ENCODE measurements at places on chromosomes 13 and 19. TPM values are rescaled to one million over a fixed set of nuclear protein-coding genes. Genes with fewer than 3 reads are reported as not detected.

The PNMA8A gene
- 0.26 TPM for polyA plus RNA-seq

The SLC25A41 gene
- 0.06 TPM for polyA plus RNA-seq

The RAB3A gene
- polyA plus RNA-seq = 1.9 TPM

The FAM83E gene
- polyA plus RNA-seq = 0.07 TPM

The MAP2K2 gene
- polyA plus RNA-seq = 112 TPM

The DCT gene
- not detected for polyA plus RNA-seq

The TEX29 gene
- polyA plus RNA-seq = not detected

The UBE2L5 gene
- not detected for polyA plus RNA-seq

The SHISA7 gene
- not detected for polyA plus RNA-seq

All from mammary epithelial cell (primary cell).